ENCODE measurements at places on chromosomes 11 and 22.

DNA sequence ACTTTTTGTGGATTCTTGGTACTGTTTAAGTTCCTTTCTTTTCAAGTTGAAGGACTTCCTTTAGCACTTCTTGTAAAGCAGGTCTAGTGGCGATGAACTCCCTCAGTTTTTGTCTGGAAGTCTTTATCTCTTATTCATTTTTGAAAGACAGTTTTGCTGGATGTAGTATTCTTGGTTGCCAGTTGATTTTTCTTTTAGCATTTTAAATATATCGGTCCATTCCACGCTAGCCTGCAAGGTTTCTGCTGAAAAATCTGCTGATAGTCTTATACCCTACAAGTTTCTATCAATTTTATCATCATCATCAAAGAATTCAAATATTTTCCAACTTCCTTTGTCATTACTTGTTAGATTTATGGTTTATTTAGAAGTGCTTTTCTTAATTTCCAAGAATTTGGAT is 14.7 kb upstream of the GLB1L2 start:
- no peak for DNase-seq

DNA sequence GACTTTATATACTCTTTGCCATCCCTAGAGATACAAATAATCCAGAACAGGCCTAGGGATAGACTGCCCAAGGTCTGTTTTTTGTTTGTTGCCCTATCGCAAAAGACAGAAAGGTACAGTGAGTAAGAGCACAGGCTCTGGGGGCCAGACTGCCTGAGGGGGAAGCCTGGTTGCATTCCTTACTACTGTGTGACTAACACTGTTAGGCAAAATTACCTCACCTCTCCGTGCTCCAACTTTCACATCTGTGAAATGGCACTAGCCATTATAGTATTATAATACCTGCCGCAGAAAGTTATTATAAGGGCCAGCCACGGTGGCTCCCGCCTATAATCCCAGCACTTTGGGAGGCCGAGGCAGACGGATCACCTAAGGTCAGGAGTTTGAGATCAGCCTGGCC is 14.5 kb downstream of the SLC35F2 start:
- DNase-seq, result no peak

DNA sequence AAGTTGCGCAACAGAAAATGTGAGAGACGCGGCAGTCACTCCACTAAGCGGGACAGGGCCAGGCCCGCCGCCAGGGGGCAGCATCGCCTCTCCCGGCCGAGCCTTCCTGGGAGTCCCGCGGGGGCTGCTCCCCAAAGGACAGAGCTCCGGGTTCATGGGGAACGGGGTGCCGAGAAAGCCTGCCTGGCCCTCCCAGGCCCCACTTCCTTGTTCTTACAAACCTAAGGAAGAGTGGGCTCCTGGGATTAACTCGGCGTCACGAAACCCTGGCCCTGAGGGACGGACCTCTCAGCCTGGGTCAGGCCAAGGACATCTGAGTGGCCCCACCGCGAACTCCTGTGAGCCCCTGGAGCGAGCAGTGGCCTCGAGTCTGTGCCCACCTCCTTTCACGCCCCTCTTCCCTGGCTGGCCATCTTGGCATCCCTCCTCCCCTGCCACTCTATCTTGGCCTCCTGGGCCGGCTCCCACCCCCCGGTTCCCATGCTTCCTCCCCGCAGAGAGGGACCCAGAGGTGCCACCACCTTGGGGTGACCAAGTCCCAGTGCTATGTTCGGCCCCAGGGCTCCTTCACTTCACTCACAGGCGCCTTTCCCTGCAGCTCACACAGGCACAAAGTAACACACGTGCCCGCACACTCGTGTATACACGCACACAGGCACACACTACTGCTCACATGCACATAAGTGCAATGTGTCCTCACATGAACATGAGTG is 99.9 kb upstream of the FGF3 start:
- DNase-seq, result peak; percentile 98

DNA sequence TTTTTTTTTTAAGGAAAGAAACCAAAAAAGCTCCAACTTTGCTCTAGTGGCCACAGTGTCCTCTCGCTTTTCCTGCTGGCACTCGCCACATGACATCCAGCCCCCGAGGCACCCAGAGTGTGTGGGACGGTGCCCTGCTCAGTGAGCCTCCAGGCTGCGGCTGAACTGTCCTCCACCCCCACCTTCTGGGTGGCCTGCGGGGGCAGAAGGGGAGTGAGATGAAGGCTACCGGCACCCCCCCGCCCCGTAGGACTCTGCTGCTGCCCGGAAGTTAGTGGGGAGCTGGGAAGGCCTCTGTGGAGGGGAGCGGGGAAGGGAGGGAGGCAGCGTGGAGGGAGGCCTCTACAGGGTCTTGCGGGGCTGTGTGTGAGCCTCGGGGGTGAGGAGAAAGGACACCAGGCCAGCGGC is 264.4 kb downstream of the CTTN start:
- DNase-seq, result no peak

GRCh38 chr11:102522312-102523188 is 8.0 kb downstream of the MMP7 start:
- DNase-seq, result no peak

GRCh38 chr22:17962168-17962567 is 62.2 kb downstream of the MICAL3 start:
- DNase-seq, result no peak

DNA sequence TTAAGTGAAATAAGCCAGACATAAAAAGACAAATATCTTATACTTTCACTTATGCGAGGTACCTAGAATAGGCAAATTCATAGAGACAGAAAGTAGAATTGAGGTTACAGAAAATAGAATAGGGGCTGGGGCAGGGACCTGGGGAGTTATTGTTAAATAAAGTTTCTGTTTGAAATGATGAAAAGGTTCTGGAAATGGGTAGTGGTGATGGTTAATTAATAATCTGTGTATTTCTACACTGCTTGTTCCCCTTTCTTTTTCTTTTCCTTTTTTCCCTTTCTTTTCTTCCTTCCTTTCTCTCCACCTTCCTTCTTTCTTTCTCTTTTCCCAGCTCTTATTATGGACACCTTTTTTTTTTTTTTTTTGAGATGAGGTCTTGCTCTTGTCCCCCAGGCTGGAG is 2.8 kb downstream of the NAALADL1 start:
- no peak for DNase-seq

DNA sequence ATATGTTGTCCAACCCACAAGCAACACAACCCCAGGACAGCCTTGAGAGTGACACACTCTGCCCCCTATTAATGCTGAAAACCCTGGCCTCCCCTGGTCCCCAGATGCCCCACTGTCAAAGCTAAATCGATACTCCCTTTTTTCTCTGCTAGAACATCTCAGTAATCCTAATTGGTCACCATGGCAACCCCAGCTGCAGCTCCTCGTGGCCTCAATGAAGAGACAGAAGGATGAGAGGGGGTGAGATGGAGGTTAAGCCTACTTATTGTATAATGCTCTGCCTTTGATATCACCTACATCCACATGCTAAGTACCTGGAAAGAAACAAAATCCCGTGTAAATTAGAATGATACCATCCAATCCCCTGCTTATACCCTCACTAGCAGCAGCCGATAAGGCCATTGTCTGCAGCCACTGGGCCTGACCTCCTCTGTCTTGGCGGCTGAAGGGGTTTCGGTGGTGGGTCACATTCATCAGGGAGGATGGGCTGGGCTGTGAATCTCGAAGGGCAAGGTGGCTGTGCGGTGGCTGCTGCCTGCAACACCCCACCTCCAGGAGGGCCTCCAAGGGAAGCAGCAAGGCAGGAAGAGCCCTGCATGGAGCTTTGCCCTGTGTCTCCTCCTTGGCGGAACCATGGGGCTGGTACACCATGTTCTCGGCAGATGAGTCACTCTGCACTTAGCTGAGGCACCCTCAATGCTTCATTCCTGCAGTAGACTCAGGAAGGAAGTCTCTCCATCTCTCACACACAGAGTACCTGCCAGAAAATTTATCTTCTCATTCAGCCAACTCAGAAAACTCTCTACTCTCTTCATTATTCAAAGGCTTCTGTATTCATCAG is 399.5 kb downstream of the BUD13 start:
- no peak for DNase-seq

DNA sequence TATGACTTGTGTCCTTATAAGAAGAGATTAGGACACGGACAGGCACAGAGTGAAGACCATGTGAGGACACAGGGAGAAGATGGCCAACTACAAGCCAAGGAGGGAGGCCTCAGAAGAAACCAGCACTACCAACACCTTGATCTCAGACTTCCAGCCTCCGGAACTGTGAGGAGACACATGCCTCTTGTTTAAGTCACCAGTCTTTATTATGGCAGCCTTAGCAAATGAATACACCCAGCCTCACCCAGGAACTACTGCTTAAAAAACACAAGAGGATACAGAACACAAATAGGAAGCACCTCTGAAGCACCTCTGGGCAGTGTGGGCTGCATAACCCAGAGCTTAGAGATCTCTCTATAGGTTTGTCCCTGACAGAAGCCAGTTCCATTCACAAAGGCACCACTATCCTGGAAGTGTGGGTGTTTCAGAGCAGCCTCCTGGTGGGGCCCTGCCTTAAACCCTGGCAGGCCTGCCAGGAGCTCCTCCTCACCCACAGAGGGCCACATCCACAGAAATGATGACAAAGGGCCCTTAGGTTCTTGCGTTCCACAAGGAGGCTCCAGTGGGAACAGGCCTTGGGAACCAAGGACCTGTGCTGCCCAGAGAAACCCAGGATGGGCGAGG is 58.8 kb downstream of the CHRDL2 start:
- DNase-seq, result no peak

DNA sequence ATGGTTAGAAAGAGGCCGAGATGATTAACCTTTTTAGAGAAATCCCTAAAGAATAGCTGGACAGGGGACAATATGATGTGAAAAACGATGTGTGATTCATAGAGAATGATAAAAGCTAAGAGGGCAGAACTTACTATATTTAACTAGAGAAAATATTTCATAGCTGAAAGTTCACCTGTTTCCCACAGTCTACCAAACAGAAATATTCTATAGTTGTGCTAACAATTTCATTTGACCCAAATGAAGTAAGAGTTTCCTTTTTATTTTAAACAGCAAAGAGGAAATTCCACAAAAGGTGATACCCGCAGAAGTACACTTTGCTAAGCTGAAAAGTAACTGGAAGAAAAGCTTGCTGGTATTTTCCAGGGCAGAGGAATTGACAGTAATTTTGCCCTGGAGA is 26.7 kb downstream of the ALKBH8 start:
- no peak for DNase-seq

GRCh38 chr22:36439481-36440271 is 41.8 kb downstream of the TXN2 start:
- DNase-seq, result no peak

DNA sequence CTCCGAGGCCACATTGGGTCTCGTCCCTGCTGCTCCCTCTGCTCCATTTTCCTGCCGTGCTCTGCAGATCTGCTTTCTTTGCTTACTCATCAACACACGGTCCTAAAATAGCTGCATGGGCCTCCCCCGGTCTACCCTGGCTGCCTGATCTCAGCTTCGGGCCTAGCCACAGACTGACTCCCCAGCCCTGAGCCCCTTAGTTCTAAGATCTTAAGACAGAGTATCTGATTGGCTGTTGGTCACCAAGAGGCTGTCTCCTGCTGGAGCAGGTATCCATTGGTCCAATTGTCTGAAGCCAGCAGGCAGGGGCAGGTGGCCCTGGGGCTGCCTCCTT is 53.7 kb upstream of the NECTIN1 start:
- DNase-seq, result no peak

All from HuH-7 (cell line).